ENCODE measurements at places on chromosomes 7 and 10.

DNA sequence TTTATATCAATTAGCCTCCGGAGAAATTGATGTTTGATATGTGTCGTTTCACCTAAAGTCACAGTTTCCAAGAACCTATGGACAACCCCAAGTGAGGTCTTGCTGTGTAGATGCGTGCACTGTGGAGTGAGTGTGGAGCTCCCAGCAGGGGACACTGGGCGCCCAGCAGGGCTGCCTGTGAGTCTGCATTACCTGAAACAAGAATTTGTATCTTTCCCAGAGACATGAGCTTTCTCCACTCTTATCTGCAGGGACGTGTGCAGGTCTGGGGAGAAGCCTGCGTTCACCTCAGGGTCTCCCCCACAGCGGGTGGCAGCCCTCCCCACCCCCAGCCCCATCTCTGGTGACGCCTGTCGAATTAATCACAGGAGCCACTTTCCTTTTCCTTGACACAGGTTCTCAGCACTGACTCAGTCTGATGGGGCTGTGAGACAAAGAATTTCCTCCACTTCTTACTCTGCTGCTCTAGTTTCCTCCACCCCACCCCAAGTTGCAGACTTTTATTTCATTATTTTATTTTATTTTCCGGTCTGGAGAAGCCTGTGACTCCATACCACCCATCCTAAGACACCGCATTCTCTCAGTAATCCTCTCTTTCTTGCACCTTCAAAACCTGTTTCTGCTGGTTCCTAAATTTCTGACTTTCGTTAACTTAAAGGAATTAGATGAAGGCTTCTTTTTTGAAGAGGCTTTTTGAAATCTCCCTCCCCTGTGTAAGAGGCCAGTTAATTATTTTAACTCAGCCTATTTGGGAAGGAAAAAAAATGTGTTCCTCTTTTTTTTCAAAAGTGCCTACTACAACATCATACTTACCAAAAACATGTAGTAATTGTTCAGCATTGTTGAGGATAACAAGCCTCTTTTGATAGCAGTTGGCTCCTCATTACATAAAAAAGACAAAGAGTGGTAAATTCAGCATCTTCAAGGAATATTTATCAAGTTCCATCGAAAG lies 17.0 kb upstream of the INSIG1 start:
- no peak for DNase-seq

- DNase-seq = no peak
These were observed 206.2 kb downstream of the TMEM178B start for GRCh38 chr7:141280100-141280499.

GRCh38 chr7:99808766-99809165 lies 19.0 kb upstream of the CYP3A43 start:
- no peak for DNase-seq

DNA sequence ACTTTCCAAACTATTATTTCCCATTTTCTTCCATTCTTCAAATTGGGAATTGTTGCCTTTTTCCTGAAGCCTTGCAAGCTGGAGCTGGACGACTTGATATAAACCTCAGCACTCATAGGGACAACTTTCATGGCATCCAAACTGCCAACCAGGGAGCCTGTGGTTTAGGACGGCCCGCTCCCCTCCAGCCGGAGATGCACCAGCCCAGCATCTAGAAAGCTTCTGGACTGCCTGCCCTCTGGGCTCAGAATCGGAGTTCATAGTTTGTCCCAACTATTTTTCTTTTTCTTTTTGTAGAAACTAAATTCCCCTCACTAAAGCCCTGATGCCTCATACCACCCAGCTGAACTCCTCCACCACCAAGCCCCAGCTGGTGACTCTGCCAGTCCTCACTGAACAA lies 200.3 kb downstream of the DNAJB6 start:
- DNase-seq = no peak

GRCh38 chr7:13165854-13166253 lies 478.4 kb downstream of the ARL4A start:
- no peak for DNase-seq

DNA sequence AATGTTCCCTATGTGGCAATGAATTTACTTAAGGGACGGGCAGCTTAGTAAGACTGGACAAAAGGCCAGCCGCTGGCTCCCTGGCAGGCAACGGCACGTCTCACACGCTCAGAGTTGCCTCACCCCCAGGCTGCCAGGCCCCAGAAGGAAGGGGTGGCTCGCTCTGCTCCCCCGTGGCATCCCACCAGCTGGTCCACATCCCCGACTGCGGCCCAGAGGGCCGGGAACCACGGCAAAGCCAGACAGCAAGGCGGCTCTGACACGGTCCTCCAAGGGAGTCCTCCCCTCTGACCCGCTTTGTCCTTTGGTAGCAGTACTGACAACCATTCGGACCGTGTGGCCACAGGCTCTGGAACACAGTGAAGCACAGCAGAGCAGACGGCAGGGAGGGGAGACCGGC lies 34.1 kb downstream of the NUDT1 start:
- no peak for DNase-seq

- DNase-seq = no peak
These were observed 20.9 kb downstream of the RGS10 start for GRCh38 chr10:119521443-119522204.

DNA sequence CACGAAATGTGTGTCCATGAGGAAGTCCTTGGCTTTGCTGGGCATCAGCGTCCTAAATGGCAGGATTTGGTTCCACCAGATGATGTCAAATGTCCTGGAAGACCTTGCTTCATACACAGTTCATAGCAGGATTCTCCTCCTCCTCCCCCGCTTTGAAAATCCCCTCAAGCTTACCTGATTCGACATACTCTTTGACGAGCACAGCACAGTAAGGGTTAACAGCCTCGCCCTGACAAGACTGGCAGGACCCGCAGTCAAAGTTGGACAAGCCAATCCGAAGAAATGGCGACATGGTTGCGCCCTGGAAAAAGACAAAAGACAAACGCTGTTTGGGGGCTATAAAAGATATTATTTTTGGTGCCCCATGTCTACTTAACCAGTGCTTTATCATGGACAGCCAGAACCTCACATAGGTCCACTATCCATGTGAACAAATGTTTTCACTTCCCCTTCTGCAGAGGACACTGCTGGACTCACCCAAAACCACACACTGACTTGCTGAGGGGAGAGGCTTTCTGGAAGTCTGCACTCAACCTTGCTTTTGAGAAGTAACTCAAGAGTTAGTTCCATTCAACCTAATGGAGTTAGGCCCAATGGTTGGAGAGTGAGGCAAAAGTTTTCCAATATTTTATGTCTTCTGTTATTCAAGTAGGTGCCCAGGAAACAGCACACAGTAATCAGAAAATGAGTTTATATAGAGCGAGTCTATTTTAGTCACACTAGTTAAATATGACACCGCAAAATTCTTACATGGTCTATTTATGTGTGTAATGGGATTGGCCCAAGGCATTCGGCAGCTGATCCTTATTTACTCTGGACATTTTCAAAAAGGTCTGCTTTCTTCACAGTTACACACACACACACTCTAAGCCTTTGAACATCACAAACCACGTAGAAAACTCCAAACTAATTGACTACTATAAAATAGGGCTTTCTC lies 65.0 kb downstream of the PRKCQ start:
- no peak for DNase-seq

- peak; percentile 7 for DNase-seq
These were observed 94.5 kb downstream of the KMT2C start for GRCh38 chr7:152341039-152341913.

DNA sequence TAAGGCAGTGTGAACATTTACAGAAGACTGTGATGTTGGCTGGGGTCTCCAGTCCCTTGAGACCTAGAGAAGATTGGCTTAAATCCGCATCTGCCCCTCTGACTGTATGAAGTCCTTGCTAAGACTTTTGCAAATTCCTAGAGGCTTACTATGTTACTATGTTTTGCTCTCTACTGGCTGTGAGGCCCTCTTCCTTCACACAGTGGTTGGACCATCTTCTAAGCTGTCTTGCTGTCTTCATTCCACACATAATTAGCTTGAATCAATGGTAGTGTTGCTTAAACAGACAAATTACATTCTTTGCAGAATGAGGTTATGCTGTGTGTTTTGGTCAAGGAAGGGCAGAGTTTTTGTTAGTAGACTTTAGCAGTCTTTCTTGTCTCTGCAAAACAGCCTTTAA lies 658.0 kb downstream of the TYW1 start:
- DNase-seq = no peak

DNA sequence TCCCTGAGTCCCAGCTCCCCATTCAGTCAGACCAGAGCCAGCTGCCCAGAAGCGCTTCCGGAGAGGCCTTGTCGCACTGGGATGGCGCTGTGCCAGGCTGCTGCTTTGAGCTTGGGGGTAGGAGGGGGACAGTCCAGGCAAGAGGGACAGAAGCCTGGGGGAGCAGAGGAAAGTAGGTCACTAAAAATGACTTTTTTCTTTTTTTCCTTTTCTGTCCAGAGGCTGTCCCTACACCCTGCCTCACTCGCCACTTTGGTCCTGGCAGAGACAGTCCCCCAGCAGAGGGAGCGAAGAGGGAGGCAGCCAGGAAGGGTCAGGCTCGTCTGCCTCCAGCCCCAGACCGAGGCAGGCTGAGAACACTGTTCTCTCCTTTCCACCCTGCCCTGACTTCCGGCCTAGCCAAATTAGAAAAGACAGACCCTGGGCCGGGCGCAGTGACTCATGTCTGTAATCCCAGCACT lies 15.8 kb upstream of the TRIM8 start:
- no peak for DNase-seq

DNA sequence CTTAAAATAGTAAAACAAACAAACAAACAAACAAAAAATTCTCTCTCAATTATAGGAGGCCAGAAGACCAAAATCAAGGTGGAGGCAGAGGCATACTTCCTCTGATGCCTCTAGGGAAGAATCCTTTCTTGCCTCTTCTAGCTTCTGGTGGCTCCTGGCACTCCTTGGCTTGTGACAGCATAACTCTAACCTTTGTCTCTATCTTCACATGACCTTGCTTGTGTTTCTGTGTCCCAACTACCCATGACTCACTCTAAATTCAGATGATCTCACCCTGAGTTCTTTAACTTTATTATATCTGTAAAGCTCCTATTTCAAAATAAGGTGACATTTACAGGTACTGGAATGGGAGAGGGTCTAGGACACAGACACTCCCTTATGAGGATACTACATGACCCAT lies 88.3 kb upstream of the ANTXRL start:
- DNase-seq = no peak

- DNase-seq = peak; percentile 55
These were observed 1.8 kb downstream of the GOLGA7B start for GRCh38 chr10:97851341-97852001.

DNA sequence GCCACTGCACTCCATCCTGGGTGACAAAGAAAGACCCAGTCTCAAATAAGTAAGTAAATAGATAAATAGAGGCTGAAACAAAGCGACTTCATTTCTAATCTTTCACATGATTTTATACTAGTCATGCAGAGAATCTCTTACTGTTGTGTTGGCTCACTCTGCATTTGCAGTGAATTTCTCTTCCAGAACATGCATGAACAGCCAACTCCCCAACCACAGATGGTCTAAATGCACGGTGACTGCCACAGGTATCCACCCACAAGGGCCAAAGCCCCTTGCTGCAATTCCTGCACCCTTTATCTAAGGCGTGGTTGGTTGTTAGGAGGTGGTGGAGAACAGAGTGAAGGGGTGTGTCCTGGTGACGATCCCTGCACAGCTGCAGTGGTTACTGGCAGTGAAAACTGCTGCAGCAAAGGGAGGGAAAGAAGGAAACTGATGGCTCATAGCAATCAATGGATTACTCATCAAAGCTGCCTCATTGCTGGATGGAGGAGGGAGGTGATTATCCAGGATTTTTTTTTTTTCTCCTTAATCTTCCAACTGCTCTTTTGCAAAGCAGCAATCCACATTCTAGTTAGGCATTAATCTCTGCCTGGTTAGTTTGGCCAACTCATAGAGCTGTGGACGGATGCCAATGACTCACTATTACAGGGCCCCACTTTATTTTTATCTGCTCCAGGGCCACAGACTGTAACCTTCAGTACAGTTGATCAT lies 50.6 kb downstream of the PRTFDC1 start:
- DNase-seq = no peak

- DNase-seq = peak; percentile 19
These were observed 373.5 kb downstream of the KCNMA1 start for GRCh38 chr10:77264107-77264506.

DNA sequence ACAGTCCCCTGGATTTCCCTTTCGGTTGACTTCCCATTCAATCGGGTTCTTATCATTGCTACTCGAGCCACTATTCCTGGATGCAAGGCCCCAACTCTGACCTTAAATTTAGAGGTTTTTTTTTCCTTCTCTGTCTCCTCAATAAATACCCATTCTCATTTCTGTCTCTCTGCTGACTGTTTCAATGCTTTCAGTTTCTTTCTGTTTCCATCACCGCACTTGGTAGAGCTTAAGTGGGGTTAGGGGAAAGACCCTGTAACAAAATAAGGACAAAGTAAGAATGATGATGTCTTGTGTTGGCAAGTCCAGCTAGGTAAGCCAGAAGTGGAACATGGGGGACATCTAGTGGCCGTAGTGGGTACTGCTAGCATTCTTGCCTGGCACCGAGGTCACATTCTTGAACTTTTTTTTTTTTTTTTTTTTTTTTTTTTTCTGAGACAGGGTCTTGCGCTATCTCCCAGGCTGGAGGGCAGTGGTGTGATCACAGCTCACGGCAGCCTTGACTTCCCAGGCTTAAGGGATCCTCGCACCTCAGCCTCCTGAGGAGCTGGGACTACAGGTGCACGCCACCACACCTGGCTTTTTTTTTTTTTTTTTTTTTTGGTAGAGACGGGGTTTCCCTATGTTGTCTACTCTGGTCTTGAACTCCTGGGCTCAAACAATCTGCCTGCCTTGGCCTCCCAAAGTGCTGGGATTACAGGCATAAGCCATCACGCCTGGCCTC lies 40.3 kb downstream of the ZC3HC1 start:
- DNase-seq = peak; percentile 91
